Activated CD4-positive, alpha-beta memory T cell treated with anti-CD3 and anti-CD28 coated beads, Interleukin-2, amount 10 ng/mL, durations not matched to agents 7 days and 5 days (primary cell): ENCODE measurements at places on chromosomes 7 and 10. TPM values are rescaled to one million over a fixed set of nuclear protein-coding genes. Genes with fewer than 3 reads are reported as not detected.

DNA sequence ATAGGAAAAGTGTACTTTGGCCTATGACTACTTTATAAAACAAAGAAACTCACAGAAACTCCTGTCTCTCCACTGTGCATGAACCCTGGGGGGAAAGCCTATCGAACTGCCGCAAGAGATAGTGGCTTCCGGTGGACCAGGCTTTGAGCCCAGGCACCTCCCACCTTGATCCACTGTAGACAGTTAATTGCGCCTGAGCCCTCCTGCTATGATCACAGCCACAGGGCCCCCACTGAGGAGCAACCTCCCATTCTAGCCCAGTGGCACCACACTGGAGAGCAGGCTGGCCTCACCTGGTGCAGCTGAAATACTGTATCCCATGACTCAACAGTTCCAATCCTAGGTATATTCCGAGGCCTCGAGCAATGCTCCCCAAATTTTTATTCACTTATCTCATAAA, 98.8 kb downstream of the COBL start:
- no peaks in the 10 kb centered on the region for H3K27me3 ChIP-seq
- no peak overlapping the region for H3K27ac ChIP-seq
- DNase-seq = no peak
- no peak overlapping the region for H3K4me3 ChIP-seq
- no peaks in the 10 kb centered on the region for H3K36me3 ChIP-seq
- no peaks in the 10 kb centered on the region for H3K4me1 ChIP-seq

DNA sequence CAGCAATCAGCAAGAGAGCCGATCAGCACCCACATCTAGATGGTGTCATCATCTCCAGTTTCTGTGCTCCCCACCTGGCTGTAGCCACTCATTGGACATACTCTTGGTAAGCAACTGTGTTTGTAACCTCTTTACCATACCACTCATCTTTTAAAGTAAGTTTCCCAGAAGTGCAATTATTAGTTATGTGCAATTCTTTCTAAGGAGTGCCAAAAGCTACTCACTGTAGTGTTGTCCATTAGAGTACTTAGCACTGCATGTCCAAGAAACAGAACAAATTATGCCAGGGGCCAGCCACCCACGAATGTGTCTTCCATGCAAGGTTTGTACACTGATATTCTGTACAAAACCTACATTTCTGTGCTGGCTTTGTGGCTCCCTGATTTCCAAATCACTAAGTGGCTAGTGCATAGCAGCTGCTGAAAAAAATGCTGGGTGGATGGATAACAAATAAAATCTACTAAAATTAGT, 131.9 kb downstream of the SRPK2 start:
- DNase-seq = no peak
- no peaks in the 10 kb centered on the region for H3K27me3 ChIP-seq
- H3K4me3 ChIP-seq = no peak overlapping the region
- no peak overlapping the region for H3K27ac ChIP-seq
- H3K4me1 ChIP-seq = peaks cover 25% of the 10 kb centered on the region

- peaks cover 4% of the 10 kb centered on the region for H3K36me3 ChIP-seq
- peaks cover 28% of the 10 kb centered on the region for H3K4me1 ChIP-seq
- no peak for DNase-seq
- no peak overlapping the region for H3K27ac ChIP-seq
These were observed 5.5 kb upstream of the MNX1 start for GRCh38 chr7:157016024-157016351.

- H3K4me3 ChIP-seq = peak overlapping the region; percentile 73
- peak; percentile 82 for DNase-seq
- H3K27me3 ChIP-seq = no peaks in the 10 kb centered on the region
- peaks cover 94% of the 10 kb centered on the region for H3K4me1 ChIP-seq
- H3K36me3 ChIP-seq = peaks cover 39% of the 10 kb centered on the region
These were observed 66.9 kb downstream of the STK17A start for GRCh38 chr7:43649755-43650274.

- peak overlapping the region; percentile 60 for H3K27ac ChIP-seq
- H3K36me3 ChIP-seq = peaks cover 35% of the 10 kb centered on the region
- H3K4me3 ChIP-seq = no peak overlapping the region
- no peaks in the 10 kb centered on the region for H3K27me3 ChIP-seq
- peaks cover 13% of the 10 kb centered on the region for H3K4me1 ChIP-seq
These were observed 24.7 kb downstream of the DAGLB start for GRCh38 chr7:6422926-6423632.

DNA sequence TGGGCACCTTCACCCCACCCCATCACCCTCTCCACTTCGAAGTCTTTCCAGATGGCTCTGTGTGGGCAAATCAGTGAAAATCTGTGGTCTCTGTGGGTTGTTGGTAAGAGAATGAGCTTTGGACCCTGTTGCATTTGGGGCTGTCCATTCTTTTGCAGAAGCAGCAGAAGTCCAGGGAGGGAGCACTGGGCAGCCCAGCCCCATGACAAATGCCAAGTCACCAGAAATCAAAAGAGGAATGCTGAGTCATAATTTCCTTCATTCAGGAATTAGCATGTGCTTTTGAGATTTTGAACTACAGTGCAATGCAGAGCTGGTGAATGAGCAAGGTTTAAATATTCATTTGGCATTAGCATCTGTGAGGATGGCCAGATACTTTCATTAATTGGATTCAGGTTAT, 556.2 kb downstream of the LRMDA start:
- no peak overlapping the region for H3K4me3 ChIP-seq
- no peak for DNase-seq
- no peaks in the 10 kb centered on the region for H3K4me1 ChIP-seq
- no peaks in the 10 kb centered on the region for H3K27me3 ChIP-seq
- H3K36me3 ChIP-seq = no peaks in the 10 kb centered on the region

DNA sequence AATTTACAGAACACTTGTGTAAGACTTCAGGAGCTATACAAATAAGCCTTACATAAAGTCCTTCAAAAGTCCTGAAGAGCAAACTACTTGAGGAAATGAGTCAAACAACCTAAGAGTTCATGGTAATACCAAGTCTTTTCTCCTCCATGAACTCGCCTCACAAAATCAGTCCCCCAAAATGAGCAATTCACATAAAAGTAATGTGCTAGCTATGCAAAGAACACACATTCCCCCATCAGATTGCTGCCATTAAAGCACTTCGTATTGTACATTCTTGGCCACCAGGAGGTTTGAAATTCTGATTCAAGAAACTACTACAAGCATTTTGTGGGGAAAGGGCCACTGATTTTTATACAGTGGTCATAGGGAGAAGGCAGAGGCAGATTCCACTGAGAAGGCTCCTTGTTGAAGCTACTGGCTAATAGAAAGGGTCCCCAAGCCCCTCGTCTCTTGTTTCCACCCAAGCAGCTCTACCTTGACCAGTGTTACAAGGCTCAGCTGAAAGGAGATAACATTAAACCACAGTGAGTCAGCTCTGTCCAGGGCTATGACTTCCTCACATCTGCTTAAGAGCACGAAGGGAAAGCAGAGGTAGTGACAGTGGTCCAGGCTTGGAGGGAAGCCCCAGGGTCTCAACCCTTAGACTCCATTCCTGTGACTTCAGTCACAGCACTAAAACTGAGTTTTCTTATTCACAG, 115.2 kb upstream of the CDK1 start:
- peaks cover 17% of the 10 kb centered on the region for H3K4me1 ChIP-seq
- no peak overlapping the region for H3K4me3 ChIP-seq
- no peaks in the 10 kb centered on the region for H3K27me3 ChIP-seq

GRCh38 chr10:105698592-105698991, 1057.5 kb downstream of the SORCS3 start:
- no peaks in the 10 kb centered on the region for H3K4me1 ChIP-seq
- no peaks in the 10 kb centered on the region for H3K27me3 ChIP-seq
- DNase-seq = no peak
- H3K4me3 ChIP-seq = no peak overlapping the region

- H3K4me3 ChIP-seq = no peak overlapping the region
- no peaks in the 10 kb centered on the region for H3K27me3 ChIP-seq
- peaks cover 13% of the 10 kb centered on the region for H3K4me1 ChIP-seq
- no peak overlapping the region for H3K27ac ChIP-seq
- DNase-seq = peak; percentile 81
These were observed 1.5 kb upstream of the GRIFIN start for GRCh38 chr7:2477447-2478398.

- H3K27me3 ChIP-seq = no peaks in the 10 kb centered on the region
- no peak overlapping the region for H3K4me3 ChIP-seq
- DNase-seq = no peak
- no peaks in the 10 kb centered on the region for H3K36me3 ChIP-seq
- H3K27ac ChIP-seq = no peak overlapping the region
These were observed 227.5 kb downstream of the THSD7A start for GRCh38 chr7:11604505-11604904.

NEUROG3 gene
- not detected for total RNA-seq

GPNMB gene
- 0.28 TPM for total RNA-seq

SSBP1 gene
- 124 TPM for total RNA-seq

CARD11 gene
- total RNA-seq = 163 TPM

TRPV5 gene
- not detected for total RNA-seq

PNLIP gene
- total RNA-seq = not detected
